ELF-1 (cell line): ENCODE measurements at places on chromosomes 12 and 14.

- DNase-seq = no peak
Measured at GRCh38 chr14:104694475-104694950, 5.1 kb downstream of the INF2 start.

DNA sequence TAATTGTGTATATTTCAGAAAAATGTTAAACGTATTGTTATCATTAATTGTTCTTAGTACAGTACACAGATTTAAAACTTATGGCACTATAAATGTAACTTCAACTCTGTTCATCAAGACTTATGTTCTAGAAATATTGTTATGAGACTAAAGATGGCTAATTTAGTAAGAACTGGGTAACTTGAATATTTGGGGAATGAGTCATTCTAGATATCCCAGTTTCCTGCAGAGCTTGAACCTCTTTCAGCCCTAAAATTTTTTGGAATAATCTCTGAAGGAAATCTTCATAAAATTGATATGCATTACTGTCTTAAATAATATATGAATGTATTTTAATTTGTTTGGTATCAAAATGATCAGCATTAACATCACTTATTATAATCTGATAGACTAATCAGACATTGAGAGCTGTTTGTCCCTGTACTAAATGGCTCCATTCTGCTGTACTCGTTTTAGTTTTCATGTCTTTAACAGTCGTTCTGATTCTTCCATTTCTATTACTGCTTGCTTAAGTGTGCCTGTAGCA lies 87.1 kb downstream of the VEZT start:
- no peak for DNase-seq

- DNase-seq = no peak
Measured at GRCh38 chr14:62158779-62159178, 396.6 kb downstream of the SNAPC1 start.

DNA sequence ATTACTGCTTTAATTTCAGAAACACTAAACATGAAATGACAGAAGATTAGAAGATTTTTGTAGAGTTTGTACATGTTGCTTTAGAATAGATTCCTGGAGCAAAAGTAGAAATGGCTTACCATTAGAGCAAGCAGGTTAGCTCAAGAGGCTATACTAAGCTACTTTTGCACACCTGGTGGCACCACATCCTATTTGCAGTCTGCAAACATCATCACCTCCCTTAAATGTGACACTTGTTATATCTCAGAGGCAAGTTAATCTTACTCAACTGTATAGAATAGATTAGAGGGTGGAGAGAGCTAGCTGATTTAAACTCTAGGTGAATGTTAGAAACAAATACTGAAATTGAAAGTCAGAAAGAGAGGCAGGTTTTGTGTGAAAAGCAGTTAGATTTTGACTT lies 30.7 kb upstream of the OR4E1 start:
- no peak for DNase-seq

GRCh38 chr14:38134416-38135030 lies 73.2 kb upstream of the SSTR1 start:
- no peak for DNase-seq

DNA sequence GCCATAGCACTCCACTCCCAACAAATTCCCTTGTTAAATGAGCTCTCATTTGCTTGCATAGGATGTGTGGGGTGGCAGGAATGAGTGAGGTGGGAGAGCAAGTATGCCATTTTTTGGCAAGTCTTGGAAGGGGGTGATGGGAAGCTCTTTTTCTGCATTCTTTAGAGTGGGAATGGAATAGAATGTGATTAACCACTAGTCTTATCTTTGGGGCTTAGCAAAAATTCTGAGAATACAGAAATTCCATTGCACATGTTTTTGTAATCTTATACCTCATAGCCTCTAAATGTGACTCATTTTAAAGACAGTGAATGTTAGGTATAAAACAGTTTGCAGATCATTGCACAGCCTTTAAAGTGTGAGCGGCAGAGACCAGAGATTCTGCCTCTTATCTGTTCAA lies 28.4 kb upstream of the NEDD1 start:
- no peak for DNase-seq

DNA sequence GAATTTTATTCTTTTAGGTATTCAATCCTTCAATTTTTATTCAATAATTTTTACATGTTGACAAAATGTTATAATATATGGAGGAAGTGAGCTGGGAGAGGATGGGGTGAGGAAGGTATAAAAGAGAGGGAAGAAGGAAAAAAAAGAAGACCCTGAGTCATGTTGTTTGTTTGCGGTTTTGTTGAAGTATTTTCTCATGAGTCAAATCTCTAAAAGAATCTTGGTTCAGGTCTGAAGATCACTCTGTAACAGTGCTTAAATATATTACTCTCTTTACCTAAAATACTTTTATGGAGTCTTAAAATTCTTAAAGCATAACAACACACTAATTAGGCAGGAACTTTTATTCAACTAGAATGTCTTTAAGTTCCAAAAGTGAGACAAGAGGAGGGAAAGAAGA lies 489.6 kb upstream of the GARIN6 start:
- DNase-seq = no peak

GRCh38 chr14:72929316-72930080 lies 3.2 kb downstream of the DCAF4 start:
- peak; percentile 70 for DNase-seq

GRCh38 chr14:75542588-75543091 lies 20.4 kb downstream of the BATF start:
- peak; percentile 73 for DNase-seq

- no peak for DNase-seq
Measured at GRCh38 chr12:7289743-7290142, 14.1 kb upstream of the ACSM4 start.

DNA sequence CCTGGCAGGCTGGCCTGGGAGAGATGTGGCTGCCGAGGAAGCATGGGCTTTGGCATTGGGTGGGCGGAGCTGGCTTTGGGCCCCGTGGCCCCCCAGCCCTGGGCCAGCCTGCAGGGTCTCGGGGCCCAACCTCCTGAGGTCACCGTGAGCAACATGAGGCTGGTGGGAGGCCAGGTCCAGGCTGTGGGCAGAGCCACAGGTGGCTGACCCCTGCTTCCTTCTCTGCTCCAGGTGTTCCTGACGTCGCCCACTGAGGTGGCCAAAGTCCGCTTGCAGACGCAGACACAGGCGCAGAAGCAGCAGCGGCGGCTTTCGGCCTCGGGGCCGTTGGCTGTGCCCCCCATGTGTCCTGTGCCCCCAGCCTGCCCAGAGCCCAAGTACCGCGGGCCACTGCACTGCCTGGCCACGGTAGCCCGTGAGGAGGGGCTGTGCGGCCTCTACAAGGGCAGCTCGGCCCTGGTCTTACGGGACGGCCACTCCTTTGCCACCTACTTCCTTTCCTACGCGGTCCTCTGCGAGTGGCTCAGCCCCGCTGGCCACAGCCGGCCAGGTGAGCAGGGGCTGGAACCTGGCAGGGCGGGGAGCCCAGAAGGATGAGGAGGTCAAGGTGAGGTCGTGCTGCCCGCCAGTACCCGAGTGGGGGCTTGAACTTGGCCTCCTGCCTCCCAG lies 5.5 kb downstream of the SLC25A47 start:
- DNase-seq = no peak

- DNase-seq = no peak
Measured at GRCh38 chr14:69838881-69839416, 40.3 kb upstream of the SMOC1 start.

DNA sequence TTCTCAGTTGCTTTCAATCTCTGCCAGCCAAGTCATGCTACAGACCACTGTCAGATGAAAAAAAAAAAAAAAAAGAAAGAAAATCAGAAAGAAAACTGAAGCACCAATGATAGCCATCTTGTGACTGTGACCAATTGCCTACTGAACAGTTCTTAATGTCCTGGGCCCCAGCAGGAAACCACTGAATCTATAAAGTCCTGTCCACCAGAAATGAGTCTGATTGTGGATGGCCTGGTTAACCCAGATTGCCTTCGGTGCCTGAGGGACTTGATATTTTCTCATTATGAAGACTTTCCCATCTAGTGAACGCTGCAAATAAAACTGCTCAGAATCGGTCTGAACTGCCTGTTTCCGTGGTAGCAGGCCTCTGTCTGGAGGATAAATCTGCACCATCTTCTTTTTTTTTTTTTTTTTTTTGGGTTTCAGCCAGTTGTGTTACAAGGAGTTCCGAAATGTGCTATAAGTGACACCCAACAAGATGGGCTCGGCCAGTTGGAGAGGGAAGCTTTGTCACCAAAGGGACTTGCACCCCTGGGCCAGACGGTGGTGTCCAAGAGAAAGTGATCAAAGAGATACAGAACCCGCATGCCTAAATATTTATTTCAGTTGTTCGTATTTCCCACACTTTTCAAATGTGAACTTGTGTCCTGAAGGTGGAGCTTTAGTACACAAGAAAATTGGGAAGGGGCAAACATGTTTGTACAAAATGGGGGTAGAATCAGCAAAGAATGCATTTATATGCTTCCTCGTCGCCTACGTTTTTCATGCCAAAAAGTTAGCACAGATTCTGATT lies 3.0 kb upstream of the PLXNC1 start:
- DNase-seq = no peak

DNA sequence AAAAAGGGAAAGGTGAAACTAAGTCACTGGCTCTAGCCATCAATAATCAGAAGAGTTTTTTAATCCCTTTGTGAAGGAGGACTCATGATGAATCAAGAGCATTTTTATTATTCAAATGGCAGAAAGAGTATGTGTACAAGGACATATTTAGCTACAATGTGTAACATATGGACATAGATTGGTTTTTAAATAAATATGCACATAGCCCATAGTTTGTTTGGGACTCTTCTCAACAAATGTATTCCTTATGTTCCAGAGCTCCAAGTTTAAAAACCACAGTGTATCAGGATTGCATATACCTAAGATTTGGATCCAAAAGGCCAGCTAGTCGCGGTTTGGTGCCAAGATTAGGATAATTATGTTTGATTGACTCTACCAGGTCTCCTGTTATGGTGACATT lies 104.2 kb downstream of the C12orf50 start:
- no peak for DNase-seq

- DNase-seq = peak; percentile 50
Measured at GRCh38 chr12:54572881-54573280, 15.6 kb downstream of the PPP1R1A start.

- no peak for DNase-seq
Measured at GRCh38 chr12:63400318-63400717, 249.3 kb upstream of the AVPR1A start.

DNA sequence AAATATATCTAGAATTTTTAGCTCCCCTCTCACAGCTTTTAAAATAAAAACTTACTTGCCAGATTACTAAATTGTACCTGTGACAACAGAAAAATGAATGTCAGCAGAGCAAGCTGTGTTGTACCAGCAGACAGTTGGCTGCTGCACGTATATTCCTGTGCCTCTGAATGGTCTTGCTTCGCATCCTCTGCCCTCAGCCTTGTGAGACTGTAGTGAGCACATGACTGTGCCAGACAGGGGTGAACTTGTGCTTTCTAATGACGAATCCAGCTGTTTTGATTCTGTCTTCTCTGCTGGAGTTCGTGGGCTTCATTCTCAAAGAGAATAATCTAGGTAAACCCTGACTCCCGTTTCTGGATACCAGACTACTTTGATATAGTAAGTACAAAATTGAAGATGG lies 58.3 kb upstream of the FRMD6 start:
- DNase-seq = no peak

GRCh38 chr12:114936148-114937079 lies 252.4 kb upstream of the TBX3 start:
- no peak for DNase-seq

DNA sequence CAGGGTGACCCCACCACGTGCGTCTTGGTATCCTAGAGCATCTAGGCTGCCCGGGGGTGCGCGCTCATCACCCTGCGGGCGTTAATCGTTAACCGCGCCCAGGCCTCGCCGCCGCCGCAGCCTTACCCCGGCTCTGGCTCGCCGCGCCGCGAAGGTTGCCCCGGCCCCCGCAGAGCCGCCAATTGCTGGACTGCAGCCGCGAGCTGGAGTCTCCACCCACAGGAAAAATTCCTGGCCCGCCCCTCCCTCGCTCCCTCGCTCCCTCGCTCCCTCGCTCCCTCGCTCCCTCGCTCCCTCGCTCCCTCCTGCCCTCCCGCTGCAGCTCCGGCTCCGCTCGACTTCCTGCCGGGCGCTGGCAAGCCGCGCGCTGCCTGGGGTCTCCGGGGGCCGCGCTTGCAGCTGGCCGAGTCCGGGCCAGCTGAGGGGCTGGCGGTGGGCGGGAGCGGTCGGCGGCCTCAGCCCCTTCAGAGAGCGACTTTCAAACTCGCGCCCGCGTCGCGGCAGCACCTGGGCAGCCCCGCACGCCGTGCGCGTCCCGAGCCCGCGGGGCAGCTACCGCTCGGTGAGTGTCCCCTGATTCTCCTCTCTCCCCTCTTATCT lies at the start of gene PLEKHG3:
PLEKHG3 (plus strand) TSS at position 282 of the 600 bp plus-strand sequence. CDS start 23,208 bp downstream, outside the sequence.
- peak; percentile 91 for DNase-seq
